MV-4-11 (cell line): ENCODE measurements at places on chromosomes 16 and 17.

DNA sequence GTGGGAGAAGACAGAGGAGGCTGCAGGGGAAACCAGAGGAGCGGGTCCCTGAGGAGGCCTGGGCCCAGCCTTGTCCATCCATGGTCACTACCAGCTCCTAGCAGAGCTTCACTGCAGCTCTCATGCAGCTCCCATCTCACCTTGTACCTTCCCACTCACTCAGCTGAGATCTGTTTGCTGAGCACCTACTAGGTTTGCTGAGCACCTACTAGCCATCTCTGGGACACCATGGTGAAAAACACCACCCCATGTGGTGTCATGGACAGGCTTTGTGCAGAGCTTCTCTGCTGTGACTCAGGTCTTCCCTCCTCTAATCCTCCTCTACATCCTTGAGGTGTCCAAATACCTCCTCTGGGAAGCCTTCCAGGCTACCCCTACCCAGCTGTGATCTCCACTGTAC is 58.6 kb downstream of the ENGASE start:
- DNase-seq: no peak

- no peak for DNase-seq
Observed at GRCh38 chr17:20961586-20961985, 81.2 kb downstream of the USP22 start.

DNA sequence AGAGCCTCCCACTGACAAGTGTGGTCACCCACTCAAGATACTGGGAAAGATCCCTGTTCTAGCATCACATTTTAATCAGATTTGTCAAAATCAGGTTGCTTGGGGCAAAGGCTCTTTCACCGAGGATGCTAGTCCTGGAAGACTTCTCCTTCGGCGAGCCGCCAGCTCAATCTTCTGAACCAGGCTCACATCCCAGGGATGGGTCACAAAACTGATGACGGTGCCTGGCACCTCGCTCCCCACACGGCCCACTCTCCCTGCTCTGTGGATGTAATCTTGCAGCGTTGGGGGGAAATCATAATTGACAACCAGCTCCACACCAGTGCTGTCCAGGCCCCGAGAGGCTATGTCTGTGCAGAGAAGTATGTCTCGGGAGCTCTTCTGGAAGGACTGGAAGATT is 1.5 kb downstream of the DDX28 start:
- DNase-seq: no peak

DNA sequence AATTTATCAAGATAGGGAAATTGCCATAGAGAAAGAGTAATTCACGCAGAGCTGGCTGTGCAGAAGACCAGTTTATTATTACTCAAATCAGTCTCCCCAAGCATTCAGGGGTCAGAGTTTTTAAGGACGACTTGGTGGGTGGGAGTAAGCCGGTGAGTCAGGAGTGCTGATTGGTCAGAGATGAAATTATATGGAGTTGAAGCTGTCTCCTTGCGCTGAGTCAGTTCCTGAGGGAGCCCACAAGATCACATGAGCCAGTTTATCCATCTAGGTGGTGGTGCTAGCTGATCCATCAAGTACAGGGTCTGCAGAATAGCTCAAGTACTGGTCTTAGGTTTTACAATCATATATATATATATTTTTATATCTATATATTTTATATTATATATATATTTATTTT is 6.0 kb upstream of the AQP8 start:
- DNase-seq: peak; percentile 76

DNA sequence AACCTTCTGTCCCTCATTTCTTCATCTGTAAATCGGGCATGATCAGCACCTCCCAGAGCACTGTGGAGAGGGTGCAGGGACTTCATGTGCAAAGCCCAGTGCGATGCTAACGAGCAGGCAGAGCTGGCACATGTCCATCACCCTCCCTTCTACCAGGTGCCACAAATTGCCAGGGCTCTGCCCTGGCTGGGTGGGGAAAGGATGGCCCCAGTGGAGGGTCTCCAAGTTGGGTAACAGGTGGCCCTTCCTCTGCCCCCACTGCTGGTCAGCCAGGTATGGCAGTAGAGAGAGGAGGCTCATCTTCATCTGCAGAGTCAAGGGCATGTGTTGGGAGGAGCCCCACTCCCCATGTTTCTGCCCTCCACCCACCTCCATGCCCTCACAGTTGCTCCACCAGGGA is 61.5 kb upstream of the CDH5 start:
- no peak for DNase-seq

GRCh38 chr16:1530883-1531637 is 2.4 kb upstream of the TMEM204 start:
- no peak for DNase-seq

GRCh38 chr17:67680445-67681224 is 37.1 kb upstream of the NOL11 start:
- DNase-seq: no peak

GRCh38 chr16:66544016-66544757 is 5.7 kb downstream of the TK2 start:
- DNase-seq: no peak

DNA sequence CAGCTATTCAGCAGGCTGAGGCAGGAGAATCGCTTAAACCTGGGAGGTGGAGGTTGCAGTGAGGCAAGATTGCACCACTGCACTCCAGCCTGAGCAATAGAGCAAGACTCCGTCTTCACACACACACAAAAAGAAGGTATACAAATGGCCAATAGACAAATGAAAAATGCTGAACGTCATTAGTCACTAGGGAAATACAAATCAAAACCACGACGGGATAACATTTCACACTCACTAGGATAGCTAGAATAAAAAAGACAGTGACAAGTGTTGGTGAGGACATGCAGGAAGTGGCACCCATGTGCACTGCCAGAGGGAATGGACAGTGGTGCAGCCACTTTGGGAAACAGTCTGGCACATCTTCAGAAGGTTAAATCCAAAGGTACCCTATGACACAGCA is 172.9 kb downstream of the FTO start:
- DNase-seq: no peak

DNA sequence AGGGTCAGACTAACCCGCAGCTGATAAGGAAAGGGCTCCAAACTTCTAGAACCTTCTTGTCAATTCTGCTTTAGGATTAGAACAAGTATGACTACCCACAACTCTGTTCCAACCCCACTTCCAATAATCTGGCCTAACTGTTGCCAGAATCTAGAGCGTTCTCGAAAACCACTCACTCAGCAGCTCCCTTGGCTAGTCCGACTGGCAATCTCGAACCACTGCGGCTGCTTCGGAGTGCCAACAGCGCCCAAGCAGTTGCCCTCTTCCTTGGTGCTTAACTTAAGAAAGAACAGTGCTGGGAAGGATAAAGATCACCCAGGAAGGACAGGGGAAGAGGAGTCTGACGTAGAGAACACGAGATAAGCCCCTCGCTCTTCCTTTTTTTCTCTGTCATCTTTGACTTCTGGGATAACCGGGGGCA is 818 bp downstream of the DNAJC7 start:
- no peak for DNase-seq

GRCh38 chr17:58504826-58505351 is 9.5 kb downstream of the MTMR4 start:
- peak; percentile 71 for DNase-seq

DNA sequence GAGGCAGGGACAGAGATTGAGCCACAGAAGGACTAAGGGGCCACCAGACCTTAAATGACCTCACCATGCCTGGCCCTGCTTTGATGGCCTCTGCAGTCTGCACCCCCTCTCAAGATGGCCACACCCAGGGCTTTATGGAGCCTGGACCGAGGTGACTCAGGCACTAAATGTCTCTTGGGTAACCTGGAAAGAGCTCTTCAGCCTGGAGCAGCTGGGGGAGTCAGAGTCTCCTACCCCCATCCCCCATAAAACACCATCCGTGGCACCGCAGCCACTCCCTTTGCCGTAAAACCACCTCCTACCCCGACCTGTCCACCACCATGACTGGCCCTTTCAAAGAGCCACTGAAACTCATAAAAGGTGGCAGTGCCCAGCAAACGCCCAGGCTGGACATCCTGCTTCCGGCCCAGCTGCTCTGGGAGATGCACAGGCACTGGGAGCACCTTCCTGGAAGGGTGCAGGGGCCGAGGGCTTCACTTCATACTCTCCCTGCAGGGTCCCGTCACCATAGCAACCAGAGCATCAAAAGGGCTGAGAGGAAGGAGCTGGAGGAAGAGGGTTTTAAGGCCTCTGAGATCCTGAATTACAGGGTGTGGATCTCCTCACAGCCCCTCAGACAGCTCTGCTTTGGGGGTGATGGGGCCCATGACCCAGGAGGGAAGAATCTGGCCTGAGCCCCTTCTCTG is 22.3 kb downstream of the FOXN1 start:
- no peak for DNase-seq

GRCh38 chr16:88690341-88691128 is 4.2 kb upstream of the SNAI3 start:
- no peak for DNase-seq

- peak; percentile 58 for DNase-seq
Observed at GRCh38 chr16:76535-77272, 1.3 kb upstream of the MPG start.

DNA sequence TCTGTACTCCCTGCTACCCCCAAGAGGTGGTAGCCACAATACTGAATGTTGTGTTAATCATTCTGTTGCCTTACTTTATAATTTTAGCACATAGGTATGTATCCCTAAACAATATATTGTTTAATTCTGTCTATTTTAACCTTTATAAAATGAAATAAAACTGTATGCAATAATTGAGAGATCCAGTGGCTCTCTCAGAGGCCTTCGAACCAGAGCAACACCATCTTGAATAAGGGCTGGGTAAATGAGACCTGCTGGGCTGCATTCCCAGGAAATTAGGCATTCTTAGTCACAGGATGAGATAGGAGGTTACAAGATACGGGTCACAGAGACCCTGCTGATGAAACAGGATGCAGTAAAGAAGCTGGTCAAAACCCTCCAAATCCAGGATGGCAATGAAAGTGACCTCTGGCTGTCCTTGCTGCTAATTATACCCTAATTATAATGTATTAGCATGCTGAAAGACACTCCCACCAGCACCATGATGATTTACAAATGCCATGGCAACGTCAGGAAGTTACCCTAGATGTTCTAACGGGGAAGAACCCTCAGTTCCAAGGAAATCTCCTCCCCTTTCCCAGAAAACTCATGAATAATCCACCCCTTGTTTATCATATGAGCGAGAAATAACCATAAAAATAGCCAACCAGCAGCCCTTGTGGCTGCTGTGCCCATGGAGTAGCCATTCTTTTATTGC is 2.0 kb upstream of the CANT1 start:
- DNase-seq: no peak

GRCh38 chr16:74249846-74250245 is 46.8 kb upstream of the PSMD7 start:
- DNase-seq: no peak
